Ammon's horn (tissue), 1 donor: ENCODE measurements at places on chromosomes 6 and 20.

- no peak for DNase-seq
These were observed 75.5 kb upstream of the SCP2D1 start for GRCh38 chr20:18738055-18738454.

DNA sequence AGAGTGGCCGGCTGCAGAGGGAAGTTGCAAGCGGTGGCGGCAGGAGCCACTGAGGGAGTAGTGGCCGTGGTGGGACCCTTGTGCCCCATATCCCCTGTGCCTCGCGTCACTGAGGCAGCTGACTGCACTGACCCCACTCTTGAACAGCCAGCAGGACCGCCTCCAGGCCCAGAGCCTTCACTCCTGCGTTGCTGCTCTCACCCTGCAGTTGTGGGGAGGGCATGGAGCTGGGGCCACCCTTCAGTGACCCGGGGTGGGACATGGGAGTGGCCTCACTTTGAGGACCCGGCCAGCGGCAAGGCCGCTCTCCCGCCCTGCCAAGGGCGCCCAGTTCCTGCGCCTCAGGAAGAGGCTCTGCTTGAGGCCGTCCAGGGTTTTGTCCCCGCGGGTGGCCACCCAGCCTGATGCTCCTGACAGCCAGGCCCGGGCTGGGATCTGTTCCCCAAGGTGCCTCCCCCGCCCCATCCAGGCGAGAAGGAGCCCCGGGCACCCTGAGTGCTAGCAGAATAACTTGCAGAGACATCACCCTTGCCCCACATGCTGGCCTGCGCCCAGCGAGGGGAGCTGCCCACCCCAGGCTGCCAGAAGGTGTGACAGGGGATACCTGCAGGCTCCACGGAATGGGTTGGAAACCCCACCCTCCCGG, 44.4 kb downstream of the HLA-DRA start:
- DNase-seq = no peak

- DNase-seq = no peak
These were observed 8.9 kb upstream of the MLN start for GRCh38 chr6:33812669-33813068.

DNA sequence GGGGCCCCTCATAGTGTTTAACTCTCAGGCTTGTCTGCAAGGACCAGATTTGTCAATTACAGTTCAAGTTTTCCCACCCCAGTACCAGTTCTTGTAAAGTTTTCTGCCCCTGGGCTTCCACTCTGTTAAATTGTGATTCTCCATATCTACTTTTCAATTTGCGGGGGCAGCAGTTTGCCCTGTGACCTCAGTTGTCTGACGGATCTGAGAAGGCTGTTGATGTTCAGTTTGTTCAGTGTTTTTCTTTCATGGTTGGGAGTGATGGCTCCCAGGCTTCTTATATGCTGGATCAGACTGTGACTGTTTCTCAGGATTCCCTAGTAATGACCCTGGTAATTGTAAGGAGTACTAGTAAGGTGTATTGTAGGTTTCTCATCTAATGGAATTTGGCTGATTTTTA, 101.0 kb upstream of the GGTLC1 start:
- no peak for DNase-seq

DNA sequence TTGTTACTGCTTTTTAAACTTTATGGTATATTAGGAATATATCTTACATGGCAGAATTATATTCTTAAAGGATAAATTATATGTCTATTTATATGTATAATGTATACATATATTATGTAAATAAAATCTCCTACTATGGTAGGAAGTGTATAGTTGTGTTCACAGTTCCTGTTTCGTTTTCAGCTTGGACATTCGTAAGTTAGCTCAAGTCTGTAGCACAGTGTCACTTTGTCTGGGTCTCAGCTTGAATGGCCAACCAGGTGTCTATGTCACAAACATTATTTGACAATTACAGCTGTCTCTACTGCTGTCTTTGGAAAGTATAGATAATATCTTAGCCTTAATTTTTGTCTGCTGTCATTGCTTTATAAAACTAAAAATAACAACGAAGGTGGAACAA, 303.9 kb downstream of the CDKAL1 start:
- no peak for DNase-seq

DNA sequence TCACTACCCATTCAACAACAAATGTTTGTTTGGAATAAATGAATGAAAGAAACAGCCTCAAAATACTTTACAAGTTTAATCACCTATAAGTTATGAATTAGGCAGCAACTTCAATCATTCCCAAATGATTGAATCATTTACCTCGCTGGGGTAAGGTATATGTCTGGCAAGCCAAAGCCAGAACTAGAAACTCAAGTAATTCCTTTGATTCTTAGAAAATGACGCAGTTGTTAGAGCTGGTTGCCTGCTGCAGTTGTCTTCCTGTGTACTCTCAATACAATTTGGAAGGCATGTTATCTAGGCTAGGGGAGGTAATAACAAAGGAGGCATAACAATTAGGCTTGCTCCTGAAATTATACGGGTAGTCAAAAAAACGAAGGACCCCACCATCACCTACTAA, 160.6 kb downstream of the ATXN1 start:
- no peak for DNase-seq
